ENCODE measurements at places on chromosomes 6 and 20. TPM values are rescaled to one million over a fixed set of nuclear protein-coding genes. Genes with fewer than 3 reads are reported as not detected.

The LINC00237 gene
- not detected for total RNA-seq

GRCh38 chr6:41965429-41966213 is 24.0 kb upstream of the CCND3 start:
- no peak for DNase-seq

The CCN6 gene
- not detected for total RNA-seq

DNA sequence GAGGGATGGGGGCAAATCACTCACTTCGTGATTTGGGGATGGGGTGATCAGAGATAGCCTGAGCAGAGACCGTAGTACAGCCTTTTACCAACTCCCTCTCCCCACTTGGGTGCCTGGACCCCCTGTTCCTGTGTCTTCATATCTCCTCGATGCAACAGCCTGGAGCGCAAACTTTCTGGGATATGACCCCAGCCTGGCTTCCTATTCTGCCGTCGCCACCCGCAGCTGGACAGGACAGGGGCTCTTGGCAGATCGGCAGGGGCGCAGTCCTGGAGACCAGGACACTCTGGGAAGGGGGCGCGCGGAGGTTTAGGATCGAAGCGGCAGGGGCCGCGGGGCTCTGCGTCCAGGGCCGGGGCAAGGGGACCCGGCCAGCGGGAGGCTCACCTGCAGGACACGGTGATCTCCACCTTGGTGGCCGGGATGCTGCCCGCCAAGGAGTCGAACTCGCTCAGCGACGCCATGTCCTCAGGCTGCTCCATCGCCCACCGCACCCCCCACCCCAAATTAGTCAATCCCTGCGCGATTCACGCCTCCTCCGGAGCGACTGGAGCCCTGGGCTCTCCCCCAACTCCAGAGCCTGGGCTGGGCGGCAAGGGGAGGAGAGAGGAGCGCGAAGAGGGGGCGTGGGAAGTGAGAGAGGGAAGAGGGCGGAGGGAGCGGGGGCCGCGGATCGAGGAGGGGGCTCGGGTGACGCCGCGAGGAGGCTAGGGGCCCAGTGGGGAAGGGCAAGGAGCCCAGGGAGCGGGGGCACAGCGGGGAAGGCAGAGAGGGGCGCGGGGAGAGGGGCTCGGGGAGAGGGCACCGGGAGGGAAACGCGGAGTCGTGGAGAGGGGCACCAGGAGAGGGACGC is at the start of gene CPNE5:
Gene CPNE5, minus strand, starts transcription at position 549 of the 853 bp plus-strand sequence. Its CDS starts 67 bp downstream, at position 482.
- peak; percentile 43 for DNase-seq

The TOX2 gene
- total RNA-seq, result 11.0 TPM

GRCh38 chr6:161164182-161164625 is 109.7 kb downstream of the AGPAT4 start:
- DNase-seq, result no peak

The CST2 gene
- not detected for total RNA-seq

DNA sequence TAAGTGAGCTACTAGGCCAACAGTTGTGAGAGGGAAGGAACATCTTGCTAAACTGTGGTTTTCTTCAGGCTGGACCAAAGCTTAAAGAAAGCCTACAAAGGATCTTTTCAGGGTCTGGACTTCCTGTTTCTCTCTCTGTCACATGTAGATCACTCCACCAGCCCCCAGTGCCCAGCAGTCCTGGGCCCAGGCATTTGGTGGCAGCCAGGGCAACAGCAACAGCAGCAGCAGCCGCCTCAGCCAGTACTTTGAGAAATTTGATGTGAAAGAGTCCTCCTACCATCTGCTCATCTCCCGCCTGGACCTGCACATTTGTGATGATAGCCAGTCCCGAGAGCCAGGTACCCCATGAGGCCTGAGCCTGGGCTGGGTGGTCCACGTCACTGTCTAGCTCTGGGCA is 44.1 kb downstream of the BLTP3A start:
- no peak for DNase-seq

DNA sequence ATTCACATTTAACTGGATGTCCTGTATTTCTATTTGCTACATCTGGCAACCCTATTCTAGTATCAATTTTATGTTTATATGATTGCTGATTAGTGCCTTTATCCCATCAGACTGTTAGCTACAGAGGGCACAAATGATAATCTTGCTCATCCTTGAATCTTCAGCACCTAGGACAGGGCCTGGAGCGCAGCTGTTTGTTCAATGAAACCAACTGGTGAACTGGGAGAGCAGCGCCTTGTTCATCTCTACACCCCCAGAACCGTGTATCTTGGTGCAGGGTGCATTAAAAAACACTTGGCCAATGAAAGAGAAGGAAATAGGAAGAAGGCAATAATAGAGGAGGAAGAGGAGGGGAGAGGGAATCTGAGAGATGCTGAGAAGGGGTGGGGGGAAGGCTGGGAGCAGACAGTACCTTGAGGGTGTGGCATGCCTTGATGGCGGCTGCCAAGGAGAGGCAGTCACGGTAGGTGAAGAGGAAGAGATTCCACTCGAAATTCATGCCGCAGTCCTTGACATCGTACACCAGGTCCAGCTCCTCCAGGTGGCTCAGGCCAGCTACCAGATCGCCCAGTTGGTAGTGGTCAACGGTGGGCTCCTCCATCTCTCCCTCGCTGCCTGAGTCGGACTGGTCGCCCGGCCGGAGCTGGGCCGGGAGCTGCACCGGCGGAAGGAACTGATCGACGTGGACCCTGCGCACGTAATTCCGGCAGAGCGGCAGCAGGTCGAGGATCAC is 15.5 kb downstream of the TMEM151B start:
- no peak for DNase-seq

- DNase-seq, result no peak
Measured at GRCh38 chr6:139533573-139534471, 159.4 kb upstream of the CITED2 start.

The PRELID3B gene
- 65.5 TPM for total RNA-seq

DNA sequence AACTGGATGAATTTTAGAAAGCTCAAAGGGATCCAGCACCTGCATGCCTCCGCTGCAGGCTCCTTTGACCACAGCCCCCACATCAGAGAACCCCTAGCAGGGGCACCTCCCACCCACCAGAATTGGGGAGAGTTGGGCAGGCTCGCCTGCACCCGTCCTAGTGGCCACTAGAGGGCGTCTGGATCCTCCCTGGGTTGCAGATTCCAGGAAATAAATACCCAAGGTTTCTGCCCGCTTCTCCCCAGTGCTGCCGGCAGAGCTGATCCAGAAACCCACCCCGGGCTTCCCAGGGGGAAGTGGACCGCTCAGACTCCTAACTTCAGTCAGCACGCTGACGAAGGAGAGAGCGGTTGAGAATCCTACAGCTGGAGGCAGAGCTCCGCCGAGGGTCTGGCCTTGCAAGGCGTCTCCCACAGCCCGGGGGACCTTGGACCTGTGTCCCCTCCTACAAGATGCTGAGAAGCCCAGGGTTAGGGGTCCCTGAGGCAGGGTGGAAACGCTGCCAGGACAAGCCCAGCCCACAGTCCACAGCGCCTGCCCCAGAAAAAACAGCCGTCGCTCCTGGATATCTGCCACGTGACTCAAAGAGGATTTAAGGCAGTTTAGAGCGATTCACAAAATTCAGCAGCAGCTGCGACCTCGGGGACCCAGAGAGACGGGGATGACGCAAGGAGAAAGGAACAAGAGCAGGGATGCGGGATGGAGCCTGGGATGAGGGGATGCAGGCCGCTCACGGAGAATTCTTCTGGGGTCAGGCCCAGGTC is 32.6 kb upstream of the PHACTR3 start:
- peak; percentile 86 for DNase-seq

DNA sequence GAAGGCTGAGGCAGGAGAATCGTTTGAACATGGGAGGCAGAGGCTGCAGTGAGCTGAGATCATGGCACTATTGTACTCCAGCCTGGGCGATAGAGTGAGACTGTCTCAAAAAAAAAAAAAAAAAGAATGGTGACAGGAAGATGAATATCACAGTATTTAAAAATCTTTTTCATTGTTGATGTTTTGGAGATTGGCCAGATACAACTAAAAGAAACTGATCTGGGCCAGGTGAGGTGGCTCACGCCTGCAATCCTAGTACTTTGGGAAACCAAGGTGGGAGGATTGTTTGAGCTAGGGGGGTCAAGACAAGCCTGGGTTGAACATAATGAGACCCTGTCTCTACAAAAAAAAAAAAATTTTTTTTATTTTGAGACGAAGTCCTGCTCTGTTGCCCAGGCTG is 52.1 kb downstream of the TRAF3IP2 start:
- DNase-seq, result no peak

The HIVEP1 gene
- 37.1 TPM for total RNA-seq

- DNase-seq, result no peak
Measured at GRCh38 chr20:4299773-4300172, 284.4 kb upstream of the RNF24 start.

DNA sequence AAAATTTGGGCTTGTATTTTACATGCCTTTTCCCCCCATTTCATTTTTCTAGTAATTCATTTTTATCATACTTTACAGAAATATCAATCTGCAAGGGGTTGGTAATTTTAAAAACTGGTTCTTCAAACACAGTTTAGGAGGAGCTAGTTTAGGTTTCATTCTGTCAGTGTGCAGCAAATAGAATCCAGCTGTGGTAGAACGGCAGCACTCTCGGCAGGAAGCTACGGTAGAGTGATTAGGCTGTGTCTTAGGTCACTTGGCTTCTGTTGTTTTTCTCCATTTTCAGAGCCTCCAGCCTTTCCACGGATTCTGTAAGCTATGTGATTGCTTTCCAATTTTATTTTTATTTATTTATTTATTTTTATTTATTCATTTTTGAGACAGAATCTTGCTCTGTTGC is 32.7 kb downstream of the TLDC2 start:
- DNase-seq, result no peak

- DNase-seq, result no peak
Measured at GRCh38 chr6:49430187-49430586, 32.9 kb downstream of the MMUT start.

DNA sequence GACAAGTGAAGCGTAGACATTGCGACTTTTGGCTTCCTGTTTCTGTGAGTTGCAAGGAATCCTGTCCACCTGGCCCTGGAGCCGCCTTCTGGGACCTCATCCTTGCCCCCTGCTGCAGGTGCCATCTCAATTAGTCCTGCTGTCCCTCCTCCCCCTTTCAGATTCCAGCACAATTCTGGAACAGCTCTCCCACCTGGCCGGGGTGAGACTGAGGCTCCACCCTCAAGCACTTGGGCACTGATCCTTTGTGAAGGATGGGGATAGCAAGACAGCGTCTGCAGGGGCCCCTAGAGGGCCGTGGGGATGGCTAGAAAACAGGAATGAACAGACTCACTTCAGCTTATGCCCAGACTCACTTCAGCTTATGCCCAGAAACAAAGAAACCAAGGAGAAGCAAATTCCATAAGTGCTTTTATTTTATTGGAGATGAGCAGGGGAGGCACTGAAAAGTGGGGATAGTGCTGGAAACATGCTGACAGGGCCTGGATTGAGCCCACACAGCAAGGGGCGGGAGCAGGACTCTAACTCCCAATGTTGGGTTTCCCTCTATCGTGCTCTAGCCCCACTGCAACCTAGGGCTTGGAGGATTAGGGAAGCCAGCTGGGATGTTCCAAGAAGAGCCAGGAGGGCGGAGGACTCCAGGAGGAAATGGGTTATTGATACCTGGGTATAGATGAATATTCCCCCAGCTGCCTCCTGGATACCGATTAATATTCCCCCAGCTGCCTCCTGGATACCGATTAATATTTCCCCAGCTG is 1.4 kb downstream of the C6orf15 start:
- DNase-seq, result no peak

The BPIFA1 gene
- total RNA-seq, result not detected

- DNase-seq, result no peak
Measured at GRCh38 chr6:28811873-28812272, 111.9 kb downstream of the TRIM27 start.

DNA sequence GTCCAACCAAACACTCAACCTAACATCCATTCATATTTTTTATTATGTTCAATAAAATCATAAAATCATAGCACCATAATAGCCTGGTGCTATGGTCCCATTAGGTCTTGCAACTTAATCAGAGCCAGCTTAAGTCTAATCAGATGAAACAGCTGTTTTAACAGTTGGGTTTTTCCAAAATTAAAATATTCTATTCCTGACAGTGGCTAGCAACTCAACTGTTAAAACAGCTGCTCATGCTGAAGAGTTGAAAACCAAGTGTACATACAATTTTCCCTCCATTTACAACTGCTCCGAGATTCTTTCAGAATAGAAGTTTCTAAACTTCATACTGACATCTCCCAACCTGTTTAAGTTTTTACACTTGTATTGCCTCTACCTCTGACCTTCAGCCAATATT is 89.5 kb downstream of the UBE3D start:
- DNase-seq, result no peak

DNA sequence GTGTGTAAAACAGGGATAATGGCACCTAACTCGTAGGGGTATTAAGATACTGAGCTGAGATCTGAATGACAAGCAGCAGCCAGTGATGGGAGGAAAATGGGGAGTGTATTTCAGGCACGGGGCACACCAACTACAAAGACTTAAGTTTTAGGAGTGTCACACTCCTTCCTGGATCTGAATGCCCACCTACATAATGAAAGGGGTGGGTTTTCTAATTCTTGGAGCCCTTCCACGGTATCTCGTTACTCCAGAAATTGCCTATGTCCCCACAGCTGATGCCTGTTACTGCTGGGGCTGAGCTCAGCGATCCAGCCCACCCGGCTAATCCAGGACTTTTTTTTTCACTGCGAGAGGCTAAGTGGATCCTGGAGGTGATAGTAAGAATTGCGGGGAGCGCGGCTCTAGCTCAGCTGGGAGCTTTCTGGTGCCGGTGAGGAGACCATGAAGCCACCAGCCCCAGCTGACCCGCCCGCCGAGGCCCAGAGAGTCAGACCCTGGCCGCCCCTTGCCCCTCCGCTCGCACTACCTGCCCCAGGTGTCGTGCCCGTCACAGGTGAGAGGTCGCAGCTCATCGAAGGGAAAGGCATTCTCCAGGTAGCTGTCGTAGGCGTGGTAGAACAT is 727 bp downstream of the EDEM2 start:
- DNase-seq, result peak; percentile 49

GRCh38 chr20:20079102-20079784 is 26.9 kb downstream of the CFAP61 start:
- no peak for DNase-seq

The LY6G6D gene
- not detected for total RNA-seq

GRCh38 chr20:13318871-13319521 is 97.9 kb downstream of the ISM1 start:
- no peak for DNase-seq

DNA sequence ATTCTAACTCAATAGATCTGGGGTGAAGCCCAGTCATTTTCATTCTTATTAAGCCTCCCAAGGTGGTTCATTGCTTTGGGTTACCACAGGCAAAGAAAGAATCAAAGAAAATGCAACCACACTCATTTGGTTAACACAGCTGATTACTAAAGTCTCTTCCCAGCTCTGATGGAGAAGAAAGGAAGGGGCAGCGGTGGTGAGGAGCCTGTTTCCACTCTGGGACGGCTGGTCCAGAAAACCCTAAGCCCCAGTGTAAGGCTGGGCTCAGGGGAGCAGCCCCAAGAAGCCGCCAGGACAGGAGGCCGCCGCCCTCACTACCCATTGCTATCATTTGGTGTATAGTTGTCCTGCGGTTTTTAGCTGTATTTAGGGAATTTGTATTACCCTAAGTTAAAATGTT is 226.9 kb downstream of the CD83 start:
- DNase-seq, result no peak

DNA sequence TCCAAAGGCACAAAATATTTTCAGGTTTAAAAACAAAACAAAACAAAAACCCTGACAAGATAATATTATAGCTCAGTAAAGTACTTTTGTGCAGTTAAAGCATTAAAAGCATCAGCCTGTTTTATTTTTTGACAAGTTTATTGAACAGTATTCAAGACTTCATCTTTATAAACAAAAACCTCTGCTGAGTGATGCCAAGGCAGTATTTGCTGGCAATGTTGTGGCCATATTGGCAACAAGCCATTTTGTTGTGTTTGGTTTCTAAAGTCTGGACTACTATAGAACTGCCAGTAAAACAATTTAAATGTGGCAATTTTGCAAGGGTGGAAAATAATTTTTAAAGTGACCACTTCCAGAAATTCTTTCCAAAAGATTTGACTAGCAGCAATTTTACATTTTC is 15.9 kb downstream of the CPNE1 start:
- no peak for DNase-seq

The OTOR gene
- not detected for total RNA-seq

The TREML1 gene
- not detected for total RNA-seq

Data from glutamatergic neuron (in vitro differentiated cells).